ENCODE measurements at places on chromosomes 7 and 10. TPM values are rescaled to one million over a fixed set of nuclear protein-coding genes. Genes with fewer than 3 reads are reported as not detected.

DNA sequence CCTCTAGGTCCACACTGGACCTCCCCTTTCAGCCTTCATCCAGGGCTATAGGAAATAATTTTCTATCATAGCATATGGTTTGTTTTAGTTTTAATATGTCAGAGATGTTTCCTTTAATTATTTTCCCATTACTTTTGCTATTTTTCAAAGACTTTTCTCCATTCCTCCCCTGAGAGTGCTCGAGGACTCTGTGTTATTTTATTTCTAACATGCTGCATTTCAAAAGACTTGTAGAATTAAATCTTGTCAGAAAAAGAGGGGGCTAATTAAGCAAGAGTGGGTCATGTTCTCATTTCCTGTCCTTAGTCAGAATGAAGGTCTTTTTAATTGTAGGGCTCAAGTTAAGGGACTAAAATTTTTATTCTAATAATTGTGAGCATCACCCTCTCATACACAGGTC lies 71.6 kb upstream of the CTTNBP2 start:
- DNase-seq = no peak

DNA sequence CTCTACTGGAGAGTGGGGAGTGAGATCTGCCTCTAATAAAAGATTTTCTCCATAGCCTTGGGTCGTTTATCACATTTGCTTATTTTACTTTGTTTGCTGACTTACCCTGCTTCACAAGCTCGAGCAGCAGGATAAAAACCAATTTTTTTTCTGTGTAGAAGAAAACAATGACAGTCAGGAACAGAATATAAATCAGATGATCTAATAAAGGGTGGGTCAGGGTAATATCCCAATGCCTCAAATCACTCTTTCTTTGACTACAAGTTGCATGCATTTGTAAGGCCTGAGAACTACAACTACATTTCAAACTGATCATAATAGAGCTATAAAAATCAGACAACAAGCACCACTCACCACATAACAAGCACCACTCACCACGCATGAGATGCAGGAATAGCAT lies 174.4 kb upstream of the ADARB2 start:
- no peak for DNase-seq

DNA sequence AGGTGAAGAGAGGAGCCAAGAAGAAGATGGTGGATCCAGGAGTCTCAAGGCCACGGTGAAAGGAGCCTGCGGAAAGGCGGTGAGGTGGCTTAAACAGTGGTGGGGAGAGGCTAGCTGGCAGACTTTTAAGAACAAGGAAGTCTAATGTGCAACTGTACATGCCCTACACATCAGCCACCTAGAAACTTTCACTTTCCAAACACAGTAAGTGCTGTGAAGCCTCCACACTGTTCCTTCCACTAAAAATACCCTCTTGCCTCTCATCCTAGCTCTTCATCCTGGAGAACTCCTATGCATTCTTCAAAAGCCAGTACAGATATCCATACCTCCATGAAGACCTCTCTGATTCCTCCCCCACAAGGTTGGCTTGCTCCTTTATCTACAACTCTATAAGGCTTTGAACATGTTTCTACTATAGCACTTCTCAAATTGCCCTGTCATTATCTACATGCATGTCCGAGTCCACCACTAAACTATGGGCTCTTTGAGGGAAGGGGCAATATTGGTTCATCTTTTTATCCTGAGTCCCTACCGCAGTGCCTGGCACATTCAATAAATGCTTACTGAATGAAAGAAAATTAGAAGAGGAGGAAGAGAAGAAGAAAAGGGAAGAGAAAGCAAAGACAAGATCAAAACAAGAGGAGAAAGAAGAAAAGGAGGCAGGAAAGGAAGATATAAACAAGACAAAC lies 54.2 kb downstream of the DNAJC12 start:
- no peak for DNase-seq

- no peak for DNase-seq
These were observed 10.4 kb downstream of the FFAR4 start for GRCh38 chr10:93576888-93577287.

DNA sequence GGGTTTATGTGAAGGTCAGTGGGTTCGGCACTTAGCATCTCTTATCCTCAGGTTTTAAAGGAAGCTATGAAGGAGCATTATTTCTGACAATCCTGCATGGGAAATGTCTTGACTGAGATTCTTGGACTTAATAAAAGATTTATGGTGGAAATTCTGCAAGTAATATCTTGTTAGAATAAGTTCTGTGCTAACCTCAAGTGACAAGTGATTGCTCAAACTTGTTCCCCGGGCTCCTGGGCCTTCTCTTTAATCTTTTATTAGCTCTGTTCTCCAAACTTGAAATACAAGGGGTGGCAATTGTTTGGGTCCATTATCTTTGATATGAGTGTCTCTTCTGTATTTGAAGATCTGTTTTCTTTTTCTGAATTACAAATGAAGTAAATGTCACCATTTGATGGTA lies 140.6 kb upstream of the CTBP2 start:
- DNase-seq = no peak

DNA sequence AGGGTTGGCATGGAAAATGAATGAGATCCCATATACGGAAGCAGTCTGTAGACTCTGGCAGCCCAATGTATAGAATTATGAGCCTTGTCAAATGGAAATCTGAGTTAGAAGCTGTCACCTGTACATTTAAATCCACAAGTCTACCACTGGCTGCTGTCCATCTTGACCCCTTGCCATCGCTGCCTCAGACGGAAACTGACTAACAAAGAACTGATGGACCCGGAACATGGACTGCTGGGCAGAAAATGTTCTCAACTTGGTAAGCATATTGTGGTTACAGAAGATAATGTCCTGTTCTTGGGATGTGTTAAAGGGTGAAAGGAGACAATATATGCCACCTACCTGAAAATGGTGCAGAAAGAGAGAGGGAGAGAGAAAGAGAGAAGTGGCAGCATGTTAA lies 37.5 kb downstream of the PARP12 start:
- DNase-seq = peak; percentile 58

DNA sequence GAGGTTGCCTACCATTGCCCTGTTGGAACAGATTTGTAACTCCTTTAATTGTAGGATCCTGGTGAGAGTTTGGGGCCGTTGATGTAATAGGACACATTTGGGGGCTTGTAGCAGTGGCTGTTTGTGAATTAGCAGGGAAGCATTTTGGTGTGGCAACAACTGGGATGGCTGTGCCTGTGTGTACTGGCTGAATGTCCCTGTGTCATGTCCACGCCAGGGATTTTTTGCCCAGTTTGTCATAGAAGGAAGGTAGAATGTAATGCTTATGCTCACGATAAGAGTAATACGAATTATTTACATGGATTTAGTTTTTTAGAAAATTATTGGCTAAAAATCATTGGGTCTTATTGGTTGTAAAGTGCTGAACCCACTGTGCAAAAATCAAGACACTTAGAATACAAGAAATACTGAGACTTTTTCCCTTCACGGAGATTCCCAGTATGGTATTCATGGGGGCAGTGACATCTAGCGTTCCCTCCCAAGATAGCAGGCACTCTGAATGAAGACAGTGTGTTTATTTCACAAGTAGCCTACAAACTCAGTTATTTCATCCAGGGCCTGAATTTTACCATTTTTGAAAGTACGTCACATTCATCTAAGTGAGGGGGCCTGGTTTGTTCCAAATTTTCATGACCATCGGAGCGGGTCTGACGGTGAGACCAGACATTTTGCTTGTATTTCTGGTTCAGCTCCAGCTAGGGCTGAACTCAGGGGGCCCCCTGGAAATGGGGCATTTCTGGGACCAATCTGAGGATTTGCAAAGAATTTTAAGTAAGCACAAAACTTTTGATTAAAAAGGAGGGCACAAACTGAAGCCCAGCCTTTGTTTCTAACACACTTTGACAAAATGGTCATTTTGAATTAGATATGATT lies 74.7 kb downstream of the CACNB2 start:
- no peak for DNase-seq

The PILRA gene
- not detected for total RNA-seq

The NPFFR1 gene
- not detected for total RNA-seq

The HOXA13 gene
- not detected for total RNA-seq

The PRKG1 gene
- 0.64 TPM for total RNA-seq

The OR9A2 gene
- total RNA-seq = not detected

Data from dermis microvascular lymphatic vessel endothelial cell (primary cell).